Cardiac muscle cell (in vitro differentiated cells and primary cell): ENCODE measurements at places on chromosomes 4 and X. TPM values are rescaled to one million over a fixed set of nuclear protein-coding genes. Genes with fewer than 3 reads are reported as not detected.

DNA sequence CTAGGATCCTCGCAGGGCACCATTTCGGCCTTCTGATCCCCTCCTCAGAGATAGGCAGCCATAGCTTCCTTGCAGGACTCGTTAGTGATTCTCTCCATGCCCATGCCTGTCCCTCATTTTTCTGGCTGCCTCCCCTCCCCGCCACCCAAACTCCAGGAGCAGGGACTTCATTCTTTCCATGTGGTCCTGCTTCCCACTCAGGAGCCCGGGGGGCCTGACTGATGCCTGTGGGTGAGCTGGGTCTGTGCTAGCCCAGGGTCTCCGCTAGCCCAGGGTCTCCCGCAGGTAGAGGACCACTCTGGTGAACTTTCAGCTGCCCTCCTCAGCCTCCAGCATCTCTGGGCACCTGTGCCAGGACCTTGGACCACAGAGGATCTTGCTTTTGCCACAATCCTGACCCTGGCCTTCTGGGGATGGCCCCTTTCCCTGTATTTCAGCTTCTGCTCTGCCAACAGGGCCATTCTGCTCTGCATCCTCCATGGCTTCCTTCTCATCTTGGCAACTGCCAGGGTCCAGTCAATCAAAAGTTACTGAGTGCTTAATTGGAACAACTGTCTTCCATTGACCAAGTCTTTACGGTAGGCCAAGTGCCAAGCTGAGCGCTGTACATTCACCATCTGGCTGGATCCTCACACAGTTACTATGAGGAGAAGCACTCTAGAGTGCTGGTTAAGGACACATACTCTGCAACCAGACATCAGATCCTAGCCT, 152.2 kb downstream of the EFNB1 start:
- no peaks in the 10 kb centered on the region for H3K27me3 ChIP-seq
- peaks cover 9% of the 10 kb centered on the region for H3K4me1 ChIP-seq
- H3K27ac ChIP-seq, result no peak overlapping the region
- DNase-seq, result no peak

GRCh38 chrX:80285131-80285773, 135.0 kb upstream of the TENT5D start:
- no peaks in the 10 kb centered on the region for H3K36me3 ChIP-seq
- H3K27ac ChIP-seq, result no peak overlapping the region
- no peak overlapping the region for H3K4me3 ChIP-seq
- H3K27me3 ChIP-seq, result no peaks in the 10 kb centered on the region

GRCh38 chrX:153690466-153690865, 2.7 kb downstream of the SLC6A8 start:
- DNase-seq, result no peak
- peaks cover 2% of the 10 kb centered on the region for H3K4me1 ChIP-seq
- no peak overlapping the region for H3K27ac ChIP-seq
- H3K4me3 ChIP-seq, result no peak overlapping the region
- H3K36me3 ChIP-seq, result no peaks in the 10 kb centered on the region
- no peaks in the 10 kb centered on the region for H3K27me3 ChIP-seq

GRCh38 chrX:3094261-3094660, 53.0 kb downstream of the ARSF start:
- H3K36me3 ChIP-seq, result no peaks in the 10 kb centered on the region
- no peak for DNase-seq
- no peak overlapping the region for H3K4me3 ChIP-seq
- H3K4me1 ChIP-seq, result no peaks in the 10 kb centered on the region
- no peak overlapping the region for H3K27ac ChIP-seq

GRCh38 chrX:39174772-39175417, 373.6 kb downstream of the MID1IP1 start:
- peaks cover 9% of the 10 kb centered on the region for H3K4me1 ChIP-seq
- H3K4me3 ChIP-seq, result no peak overlapping the region
- no peak for DNase-seq
- H3K27me3 ChIP-seq, result no peaks in the 10 kb centered on the region

DNA sequence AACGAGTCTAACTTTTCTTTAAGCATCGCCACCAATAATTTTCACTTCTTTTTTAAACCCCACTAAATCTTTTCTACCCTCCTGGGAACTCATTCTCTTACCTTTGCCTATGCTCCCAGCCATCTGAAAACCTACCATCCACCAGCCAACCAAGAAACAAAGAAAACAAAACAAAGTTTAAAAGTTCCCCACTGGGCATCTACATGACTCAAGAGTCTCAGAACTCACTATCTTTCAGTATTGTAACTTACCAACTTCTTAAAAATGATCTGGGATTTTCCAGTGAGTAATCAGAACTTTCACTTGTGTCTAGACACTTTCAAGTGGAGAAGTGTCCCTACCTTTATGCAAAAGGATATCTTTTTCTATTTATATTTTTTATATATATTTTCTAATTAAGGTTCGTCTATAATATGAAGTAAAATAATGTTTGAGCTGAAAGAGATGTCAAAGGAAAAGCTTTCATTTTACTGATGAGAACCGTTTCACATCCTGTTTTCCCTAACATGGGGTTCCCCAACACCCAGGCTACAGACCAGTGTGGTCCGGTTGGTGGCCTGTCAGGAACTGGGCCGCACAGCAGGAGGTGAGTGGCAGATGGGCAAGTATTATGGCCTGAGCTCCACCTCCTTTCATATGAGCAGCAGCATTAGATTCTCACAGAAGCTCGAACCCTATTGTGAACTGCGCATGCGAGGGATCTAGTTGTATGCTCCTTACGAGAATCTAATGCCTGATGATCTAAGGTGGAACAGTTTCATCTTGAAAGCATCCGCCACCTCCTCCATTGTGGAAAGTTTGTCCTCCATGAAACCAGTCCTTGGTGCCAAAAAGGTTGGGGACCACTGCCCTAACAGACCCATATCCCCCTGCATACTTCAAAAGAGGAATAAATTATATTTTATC, 9.8 kb upstream of the TIGD2 start:
- no peaks in the 10 kb centered on the region for H3K4me1 ChIP-seq
- H3K27me3 ChIP-seq, result no peaks in the 10 kb centered on the region
- H3K36me3 ChIP-seq, result no peaks in the 10 kb centered on the region
- DNase-seq, result no peak

GRCh38 chr4:147494301-147494700, 13.4 kb downstream of the EDNRA start:
- DNase-seq, result no peak
- H3K27me3 ChIP-seq, result no peaks in the 10 kb centered on the region
- H3K4me1 ChIP-seq, result peaks cover 8% of the 10 kb centered on the region

Gene CXCR3
- total RNA-seq, result not detected in 2 replicates

Gene BEND4
- 1.6 and 2.7 TPM in 2 replicates for total RNA-seq
